Stimulated activated CD4-positive, alpha-beta T cell treated with anti-CD3 and anti-CD28 coated beads, Interleukin-4, amount 100 ng/mL, for 1 hour (primary cell): ENCODE measurements at places on chromosomes 13 and 19.

GRCh38 chr19:47374876-47375693 lies 26.0 kb downstream of the DHX34 start:
- no peak for DNase-seq

DNA sequence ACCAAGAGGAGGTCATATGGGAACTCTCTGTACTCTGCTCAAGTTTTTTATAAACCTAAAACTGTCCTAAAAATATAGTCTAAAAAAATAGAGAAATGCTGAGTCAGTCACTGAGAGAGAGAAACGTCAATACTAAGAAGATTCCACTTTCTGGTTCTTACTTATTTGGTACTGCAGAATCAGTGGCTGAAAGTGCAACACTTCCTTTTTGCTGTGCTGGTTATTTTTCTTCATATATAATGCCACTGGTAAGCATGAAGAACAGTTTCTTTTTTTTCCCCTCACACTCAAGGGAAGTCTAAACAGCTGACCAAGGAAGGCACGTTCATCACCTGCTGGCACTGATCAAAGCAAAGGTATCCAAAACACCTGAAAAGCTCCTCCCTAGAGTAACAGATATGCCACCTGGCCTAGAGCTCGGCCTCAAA lies 44.3 kb upstream of the N4BP2L1 start:
- no peak for DNase-seq

- peak; percentile 46 for DNase-seq
Measured at GRCh38 chr19:58538257-58539168, 5.4 kb upstream of the TRIM28 start.

DNA sequence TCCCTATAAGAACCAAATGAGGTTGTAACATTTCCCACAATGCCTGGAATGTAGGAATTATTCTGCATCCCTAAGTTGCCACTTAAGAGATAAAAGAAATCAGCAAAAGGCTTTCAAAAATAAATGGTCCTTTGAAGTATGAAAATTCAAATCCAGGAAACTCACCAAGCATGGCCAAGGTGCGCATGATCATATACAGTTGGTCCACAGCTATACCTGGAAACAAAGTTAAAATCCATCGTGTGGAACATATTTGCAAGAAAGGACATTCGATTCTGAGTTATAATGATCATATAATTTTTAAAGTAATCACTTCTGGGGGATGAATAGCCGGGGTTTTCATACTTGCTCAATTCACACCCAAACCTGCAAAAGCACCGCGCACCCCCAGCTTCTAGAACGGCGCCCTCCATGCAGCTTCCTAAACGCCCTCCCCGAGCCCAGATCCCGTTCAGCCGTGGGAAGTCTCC lies 525 bp downstream of the CARS2 start:
- no peak for DNase-seq

GRCh38 chr13:25847145-25847544 lies 204.7 kb downstream of the SHISA2 start:
- DNase-seq: no peak

- DNase-seq: no peak
Measured at GRCh38 chr19:42693760-42694350, 46.4 kb downstream of the PSG3 start.

DNA sequence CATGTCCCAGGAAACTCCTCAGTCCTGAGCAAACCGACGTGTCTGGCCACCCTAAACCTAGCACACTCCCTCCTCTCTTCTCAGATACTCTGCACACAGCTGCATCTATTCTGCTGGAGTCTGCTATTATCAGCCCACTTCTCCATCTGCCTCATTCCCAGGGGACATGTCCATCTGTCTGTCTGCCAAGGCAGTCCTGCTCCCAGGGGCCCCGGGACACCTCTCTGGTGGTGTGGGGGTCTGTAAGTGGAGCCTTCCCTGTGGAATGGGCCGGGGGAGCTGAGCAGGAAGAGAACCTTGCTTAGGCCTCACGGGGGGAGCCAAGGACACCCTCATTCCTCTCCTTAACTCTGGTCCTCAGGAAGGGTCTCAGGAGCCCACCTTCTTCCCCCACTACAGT lies 72.7 kb downstream of the ERICH6B start:
- no peak for DNase-seq

GRCh38 chr13:49371943-49372613 lies 71.8 kb downstream of the CAB39L start:
- no peak for DNase-seq

DNA sequence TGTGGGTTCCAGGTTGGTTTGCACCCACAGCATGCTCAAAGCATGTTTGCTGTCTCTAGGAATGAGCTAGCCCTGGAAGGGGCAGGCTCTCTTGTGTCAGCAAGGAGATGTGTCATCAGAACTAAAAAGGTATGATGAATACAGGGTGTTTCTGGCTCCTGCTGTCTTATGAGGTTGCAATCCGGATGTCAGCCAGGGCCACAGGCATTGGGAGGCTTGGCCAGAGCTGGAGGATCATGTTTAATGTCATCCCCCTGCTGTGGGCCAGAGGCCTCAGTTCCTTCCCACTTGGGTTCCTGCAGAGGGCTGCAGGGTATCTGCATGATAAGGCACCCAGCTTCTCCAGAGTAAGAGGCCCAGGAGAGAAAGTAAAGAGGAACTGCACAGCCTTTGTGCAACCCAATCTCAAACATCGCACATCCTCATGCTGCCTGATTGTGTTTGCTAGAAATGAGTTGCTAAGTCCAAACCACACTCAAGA lies 193.6 kb downstream of the COL4A1 start:
- DNase-seq: no peak

DNA sequence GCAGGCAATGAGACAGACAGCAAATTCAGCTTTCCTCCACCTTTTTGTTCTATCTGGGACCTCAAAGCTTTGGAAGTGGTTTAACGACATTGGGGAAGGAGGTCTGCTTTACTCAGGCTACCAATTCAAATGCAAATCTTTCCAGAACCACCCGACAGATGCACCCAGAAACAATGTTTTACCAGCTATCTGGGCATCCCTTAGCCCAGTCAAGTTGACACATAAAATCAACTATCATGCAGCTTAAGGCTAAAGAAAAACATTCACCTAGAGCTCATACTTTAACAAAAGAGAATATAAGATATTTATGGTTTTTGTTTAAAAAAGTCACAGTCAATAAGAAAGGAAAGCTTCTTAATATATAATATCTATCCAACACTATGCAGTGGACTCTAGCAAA lies 246.0 kb downstream of the NALCN start:
- DNase-seq: no peak

DNA sequence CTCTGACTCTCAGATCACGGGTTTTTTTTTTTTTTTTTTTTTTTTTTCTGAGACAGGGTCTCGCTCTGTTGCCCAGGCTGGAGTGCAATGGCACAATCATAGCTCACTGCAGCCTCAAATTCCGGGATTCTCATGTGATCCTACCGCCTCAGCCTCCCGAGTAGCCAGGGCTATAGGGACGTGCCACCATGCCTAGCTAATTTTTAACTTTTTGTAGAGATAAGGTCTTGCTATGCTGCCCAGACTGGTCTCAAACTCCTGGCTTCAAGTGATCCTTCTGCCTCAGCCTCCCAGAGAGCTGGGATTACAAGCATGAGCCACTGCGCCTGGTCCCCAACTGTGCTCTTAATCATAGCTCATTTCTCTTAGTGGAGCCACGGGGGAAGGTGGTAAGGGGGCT lies 4.6 kb upstream of the GRAMD1A start:
- DNase-seq: no peak
